Umbilical cord (tissue), 2 donors: ENCODE measurements at places on chromosomes 7 and 10. TPM values are rescaled to one million over a fixed set of nuclear protein-coding genes. Genes with fewer than 3 reads are reported as not detected.

DNA sequence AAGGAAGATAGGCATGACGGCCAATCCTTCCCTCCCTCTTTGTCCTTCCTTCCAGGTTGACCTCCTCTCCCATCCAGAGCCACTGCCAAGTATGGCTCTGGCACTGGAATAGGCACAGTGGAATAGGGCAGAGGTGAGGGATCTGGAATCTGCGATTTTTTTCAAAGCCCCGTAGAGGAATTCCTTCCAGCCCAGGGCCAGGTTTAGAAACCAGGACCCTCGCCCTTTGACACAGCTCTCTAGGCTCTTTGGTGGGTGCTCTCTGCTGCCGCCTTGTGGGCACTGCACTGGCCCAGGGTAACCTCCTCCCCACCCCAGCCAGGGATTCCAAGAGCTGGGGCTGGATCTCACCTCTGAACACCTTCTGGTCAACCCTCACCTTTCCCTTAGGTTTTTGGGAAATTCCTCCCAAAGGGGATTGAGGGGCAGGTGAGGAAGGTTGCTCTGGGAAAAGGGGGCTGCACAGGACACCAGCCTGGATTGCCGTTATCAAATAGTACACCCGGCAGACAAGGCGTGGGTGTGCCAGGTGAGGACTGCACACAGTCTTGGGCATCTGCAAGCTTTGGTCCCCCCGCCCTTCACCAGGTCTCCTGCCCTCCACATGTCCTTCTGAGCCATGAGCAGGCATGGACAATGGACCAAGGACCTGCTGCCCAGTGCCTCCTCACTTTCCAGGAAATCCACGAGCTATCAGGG, 22.8 kb downstream of the C10orf105 start:
- DNase-seq: peak; percentile 42

DNA sequence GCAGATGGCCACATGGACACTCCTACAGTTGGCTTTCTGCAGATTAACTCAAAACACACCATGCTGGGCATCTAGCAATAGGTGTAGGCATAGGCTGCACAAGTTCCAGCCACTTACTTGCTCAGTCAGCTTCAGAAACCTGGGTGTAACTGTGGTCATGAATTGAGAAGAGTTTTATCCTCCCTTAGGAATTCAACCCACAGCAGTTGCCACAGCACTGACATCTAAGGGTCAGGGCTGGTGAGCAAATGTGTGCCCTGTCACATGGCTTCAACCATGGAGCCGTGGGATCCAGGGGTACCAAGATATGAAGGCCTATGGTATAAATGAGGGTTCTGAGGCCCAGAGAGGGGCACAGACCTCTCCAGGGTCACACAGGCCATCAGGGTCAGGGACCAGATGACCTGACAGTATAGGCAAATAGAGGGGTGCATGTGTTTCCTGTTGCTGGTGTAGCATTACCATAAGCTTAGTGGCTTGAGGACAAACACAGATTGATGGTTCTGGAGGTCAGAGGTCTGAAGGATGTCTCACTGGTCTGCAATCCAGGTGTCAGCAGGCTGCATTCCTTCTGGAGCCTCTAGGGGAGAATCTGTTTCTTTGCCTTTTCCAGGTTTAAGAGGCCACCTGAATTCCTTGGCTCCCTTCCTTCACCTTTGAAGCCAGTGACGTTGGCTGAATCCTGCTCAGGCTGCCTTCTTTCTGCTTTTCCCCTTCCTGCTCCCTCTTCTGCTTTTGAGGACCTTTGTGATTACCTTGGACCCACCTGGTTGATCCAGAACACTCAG, 24.1 kb downstream of the MINDY4 start:
- DNase-seq: no peak

PDK4 gene
- total RNA-seq: 17.6 TPM

DNA sequence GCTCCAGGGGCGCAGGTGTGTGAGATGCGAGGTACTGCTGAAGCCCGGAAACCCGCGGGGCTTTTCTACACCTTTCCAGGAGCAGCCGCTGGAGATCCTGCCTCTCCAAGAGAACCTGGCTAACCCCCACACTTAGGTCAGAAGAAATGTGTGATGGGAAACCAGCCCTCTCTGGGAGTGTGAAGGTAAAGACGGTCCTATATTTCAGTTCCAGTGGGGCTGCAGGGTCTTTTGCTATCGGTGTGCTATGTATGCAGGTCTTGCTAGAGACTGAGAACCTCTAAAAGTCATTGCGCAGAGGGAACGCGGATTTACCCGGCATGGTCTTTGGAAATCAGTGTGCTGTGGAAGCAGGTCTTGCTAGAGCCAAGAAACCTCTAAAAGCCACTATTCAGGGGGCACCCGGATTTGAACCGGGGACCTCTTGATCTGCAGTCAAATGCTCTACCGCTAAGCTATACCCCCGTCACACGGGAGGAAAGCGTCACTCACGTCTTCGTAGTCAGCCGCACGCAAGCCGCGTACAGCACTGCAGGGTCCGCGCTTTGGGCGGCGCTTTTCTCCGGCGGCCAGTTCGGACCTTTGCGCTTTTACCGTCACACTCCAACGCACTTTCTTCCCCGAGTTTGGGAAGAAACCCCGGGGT, 46.0 kb downstream of the ZNF777 start:
- DNase-seq: peak; percentile 42

DNA sequence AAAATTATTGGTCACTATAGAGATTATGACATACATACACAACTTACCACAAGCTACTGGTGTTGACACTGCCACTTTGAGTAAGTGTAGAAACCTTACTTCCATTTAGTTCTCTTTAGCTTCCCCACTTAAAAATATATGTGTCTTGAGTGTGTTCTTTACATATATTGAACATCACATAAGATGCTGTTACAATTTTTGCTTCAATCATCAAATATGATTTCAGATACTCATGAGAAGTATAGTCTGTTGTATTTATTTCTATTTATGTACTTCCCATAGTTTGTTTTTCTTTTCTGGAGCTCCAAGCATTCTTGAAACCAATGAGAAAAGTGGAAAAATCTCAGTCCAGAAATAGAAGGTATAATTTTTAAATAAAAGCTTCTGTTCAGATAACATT, 102.7 kb upstream of the SDK1 start:
- DNase-seq: no peak

- no peak for DNase-seq
Measured at GRCh38 chr7:37089972-37090371, 358.7 kb downstream of the ELMO1 start.

KLHDC10 gene
- total RNA-seq: 42.4 TPM

CALHM3 gene
- total RNA-seq: not detected

MSMB gene
- total RNA-seq: not detected

SLC26A3 gene
- 6.3 TPM for total RNA-seq

TMEM229A gene
- total RNA-seq: 0.48 TPM

DNA sequence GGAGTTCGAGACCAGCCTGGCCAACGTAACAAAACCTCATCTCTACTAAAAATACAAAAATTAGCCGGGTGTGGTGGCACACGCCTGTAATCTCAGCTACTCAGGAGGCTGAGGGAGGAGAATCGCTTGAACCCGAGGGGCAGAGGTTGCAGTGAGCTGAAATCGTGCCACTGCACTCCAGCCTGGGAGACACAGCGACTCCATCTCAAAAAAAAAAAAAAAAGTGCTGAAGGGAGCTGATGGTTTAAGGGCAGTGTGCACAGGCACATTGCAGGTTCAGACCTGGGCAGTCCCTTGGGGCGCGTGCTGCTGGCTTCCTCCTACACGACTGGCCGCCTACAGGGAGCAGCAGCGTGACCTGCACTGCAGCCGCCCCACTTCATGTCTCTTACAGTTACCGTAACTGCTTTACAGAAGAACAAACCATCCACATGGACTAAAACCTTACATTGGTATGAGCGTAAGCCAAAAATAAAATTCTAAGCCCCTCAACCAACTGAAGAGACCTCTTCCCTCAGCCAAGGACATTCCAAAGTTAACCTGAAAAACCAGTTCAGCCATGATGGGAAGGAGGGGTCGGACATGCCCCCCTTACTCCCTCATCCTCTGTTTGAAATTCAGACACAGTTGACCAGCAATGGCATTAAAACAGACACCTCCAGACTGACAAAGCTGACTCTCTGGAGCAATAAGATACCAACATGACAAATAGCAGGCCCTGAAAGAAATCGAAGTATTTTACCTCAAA, 262.2 kb downstream of the ZMYND11 start:
- DNase-seq: peak; percentile 37

DNA sequence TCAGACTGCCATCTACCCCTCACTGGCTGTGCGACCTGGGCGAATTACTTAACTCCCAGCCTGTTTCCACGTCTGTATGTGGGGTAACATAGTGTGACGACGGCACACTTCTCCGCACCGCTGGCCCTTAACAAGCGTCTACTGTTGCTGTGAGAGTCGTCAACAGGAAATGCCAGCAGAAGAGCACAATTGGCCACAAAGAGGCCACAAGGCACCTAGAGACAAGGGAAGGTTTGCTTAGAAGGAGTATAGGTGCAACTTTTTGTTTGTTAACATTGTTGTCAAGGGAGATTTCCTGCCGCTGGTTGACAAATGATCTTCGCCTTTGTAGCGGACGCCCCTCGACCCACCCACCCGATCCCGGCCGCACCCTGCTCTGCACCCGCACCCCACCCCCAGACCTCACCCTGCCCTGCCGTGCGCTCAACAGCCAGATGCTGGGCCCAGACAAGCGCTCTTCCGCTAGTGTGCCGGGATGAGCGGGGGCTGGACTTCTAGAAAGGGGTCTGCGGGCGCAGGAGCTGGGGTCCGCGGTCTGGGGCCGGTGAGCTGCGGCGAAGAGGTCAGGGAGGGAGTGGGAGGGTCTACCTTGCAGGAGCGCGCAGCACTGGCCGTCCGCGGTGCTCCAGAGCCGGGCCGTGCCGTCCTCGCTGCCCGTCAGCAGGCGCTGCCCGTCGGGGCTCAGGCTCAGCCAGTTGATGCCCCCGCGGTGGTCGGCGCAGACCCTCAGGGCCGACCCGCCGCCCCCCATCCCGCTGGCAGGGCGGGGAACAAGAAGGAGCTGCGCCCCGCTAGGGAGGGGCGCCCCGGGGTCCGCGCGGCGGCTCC, 785 bp downstream of the WDR86 start:
- DNase-seq: peak; percentile 35

ANKRD30A gene
- 0.72 TPM for total RNA-seq

PNLIPRP2 gene
- not detected for total RNA-seq

TRIL gene
- total RNA-seq: 14.2 TPM

- peak; percentile 85 for DNase-seq
Measured at GRCh38 chr10:131874991-131875451, 25.8 kb upstream of the PPP2R2D start.

DNA sequence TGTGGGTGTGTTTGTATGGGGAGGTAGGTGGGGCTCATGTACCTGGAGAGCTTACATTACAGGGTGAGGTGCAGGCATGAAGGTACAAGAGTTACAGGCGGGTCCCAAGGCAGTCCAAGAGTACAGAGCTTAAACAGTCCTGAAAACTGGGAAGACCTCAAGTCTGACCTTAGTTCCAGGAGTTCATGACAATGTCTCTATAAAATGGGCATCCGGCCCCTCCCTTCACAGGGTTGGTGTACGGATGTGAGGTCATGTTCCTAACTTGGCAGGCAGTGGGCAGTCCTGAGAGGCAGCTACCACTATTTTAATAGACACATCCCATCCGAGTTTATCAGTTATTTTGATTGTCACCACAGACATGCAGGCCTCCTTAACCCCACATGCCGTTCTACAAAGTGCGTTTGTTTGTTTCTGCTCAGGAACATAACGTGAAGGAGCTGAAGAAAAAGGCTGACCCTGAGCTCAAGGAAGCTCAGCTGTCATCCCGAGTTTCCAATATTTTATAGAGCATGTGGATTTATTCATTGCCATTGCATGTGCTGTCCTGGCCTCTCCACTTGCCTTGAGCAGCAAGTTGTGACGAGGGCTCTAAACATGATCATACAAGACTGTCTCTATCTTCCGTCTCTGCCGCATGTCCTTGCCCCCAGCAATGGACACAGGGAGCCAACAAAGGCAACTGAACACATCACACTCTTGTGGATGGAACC, 647.5 kb upstream of the IGFBP3 start:
- DNase-seq: no peak

GNGT1 gene
- 2.9 TPM for total RNA-seq

GRCh38 chr7:143305423-143306070, 10.4 kb upstream of the CLCN1 start:
- no peak for DNase-seq

DNA sequence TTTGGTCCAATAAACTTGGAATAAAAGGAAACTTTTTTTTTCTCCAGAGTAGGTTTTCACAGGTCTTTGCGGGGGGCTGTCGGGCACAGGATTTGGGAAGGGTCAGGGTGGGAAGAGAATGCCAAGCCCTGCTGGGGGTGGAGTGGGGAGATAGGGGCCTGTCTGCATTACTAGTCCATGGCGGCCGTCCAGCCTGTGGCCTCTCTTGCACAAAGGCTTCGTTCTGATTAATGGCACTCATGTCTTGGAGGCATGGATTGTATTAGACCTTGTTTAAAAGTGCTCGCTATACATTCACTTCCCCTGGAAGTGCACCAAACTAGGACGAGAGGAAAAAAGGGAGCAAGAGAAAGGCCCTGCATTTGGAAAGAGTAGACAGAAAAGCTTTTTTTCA, 37.2 kb downstream of the LRMDA start:
- no peak for DNase-seq

- peak; percentile 51 for DNase-seq
Measured at GRCh38 chr7:23544913-23545354, 13.2 kb upstream of the TRA2A start.

OR2A7 gene
- total RNA-seq: not detected

TSPAN15 gene
- 48.9 TPM for total RNA-seq

SPRN gene
- total RNA-seq: 0.96 TPM

DNA sequence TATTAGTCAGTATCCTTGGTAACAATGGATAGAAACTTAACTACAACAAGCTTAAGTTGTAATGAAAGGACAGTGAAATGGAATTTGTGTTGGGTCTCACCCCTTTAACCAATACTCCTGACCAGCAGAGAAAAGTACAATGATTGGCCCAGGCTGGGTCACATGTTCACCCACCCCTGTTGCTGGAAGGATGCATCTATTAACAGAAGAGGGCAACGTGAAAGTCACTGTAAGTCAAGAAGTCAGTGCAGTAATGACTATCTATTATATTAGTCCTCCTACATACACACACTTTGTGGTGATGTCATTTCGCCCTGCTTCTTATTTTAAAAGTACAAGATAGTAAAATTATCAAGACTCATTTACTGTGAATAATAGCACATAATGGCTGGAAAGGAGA, 16.2 kb downstream of the PNLIPRP2 start:
- DNase-seq: no peak

GRCh38 chr7:50336894-50337703, 32.6 kb downstream of the IKZF1 start:
- DNase-seq: no peak

CYP26C1 gene
- 0.24 TPM for total RNA-seq

NXPH1 gene
- total RNA-seq: not detected

- peak; percentile 50 for DNase-seq
Measured at GRCh38 chr10:63671317-63671937, 150.2 kb downstream of the REEP3 start.

DNA sequence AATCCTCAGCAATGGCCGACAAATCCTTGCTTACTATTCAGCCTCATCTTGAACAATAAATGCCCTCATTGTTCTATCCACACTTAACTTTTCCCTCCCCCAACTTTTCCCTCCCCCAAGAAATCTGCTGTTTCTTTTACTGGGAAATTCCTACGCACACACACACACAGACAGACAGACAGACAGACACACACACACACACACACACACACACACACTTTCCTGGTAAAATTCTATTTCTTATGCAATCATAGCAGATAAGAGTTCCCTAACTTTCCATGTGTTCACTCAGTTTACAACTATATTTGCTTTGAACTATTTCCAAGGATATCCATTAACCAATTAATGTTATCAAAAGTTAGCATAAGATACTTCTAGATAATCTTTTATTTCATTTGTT, 52.9 kb downstream of the RELN start:
- no peak for DNase-seq

CYREN gene
- total RNA-seq: 39.5 TPM

GRCh38 chr7:25391295-25391861, 163.1 kb upstream of the NPVF start:
- peak; percentile 77 for DNase-seq

EBF3 gene
- total RNA-seq: 3.6 TPM
